Hematopoietic multipotent progenitor cell treated with erythropoietin and hydrocortisone succinate and interleukin-3 and kit ligand, for 6 days (in vitro differentiated cells): ENCODE measurements at places on chromosomes 4 and X.

DNA sequence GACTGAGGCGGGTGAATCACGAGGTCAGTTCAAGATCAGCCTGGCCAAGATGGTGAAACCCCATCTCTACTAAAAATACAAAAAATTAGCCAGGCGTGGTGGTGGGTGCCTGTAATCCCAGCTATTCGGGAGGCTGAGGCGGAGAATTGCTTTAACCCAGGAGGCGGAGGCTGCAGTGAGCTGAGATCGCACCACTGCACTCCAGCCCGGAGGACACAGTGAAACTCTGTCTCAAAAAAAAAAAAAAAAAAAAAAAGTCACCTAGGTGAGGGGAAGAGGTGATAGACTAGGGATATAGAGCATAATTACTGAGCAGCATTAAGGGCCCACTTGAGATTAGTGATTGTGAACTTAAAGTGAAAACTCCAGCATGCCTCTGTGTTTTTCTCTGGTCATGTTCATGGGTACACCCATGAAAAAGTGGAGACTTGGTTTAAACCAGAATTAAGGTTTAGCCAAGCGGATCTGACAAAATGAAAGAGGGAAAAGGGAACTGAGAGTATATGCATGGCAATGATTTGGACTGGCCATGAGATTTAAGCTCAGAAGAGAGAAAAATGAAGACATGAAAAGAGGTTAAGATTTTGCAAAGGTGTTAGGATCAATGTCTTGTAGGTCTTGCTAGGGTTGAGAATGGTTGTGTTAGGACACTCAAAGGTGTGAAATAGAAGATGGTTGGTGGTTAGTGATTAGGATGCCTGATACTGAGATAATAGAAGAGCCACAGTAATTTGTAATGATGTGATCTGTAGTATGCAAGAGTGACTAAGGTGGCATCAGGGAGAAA, 105.0 kb downstream of the RAB28 start:
- no peak for DNase-seq

DNA sequence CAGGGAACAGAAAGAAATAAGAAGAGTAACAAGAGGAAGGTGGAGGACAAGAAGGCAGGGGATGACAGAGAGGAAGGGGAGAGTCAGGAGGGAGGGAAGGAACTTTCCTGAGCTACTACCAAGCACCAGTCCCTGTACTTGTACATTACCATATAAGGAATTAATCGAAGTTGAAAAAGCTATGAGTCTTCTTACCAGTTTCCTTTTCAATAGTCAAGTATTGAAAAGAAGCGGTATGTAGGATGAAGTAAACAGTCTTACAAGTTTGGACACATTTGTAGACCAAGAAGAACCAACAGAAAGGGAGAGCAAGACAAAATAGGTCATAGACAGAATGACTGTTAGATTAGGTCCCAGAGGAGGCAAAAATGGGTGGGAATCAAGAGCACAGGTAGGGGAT, 629.7 kb upstream of the DIPK2B start:
- DNase-seq = no peak

DNA sequence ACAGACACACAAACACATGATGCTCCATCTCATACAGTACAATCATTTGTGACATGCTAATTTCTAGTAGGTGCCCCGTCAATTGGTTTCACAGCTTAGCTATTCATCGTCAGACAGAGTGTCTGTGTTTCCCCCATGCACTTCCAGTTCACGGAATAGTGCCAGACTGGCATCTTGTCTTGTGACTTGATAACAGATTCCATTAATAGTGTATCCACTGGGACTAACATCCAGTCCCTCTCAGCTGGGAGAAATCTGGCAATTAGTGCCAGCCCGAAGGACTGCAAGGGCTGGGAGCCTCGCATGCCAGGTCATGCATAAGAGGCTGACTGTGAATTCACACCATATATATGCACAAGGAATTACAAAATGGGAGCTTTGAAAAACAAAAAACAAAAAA, 20.2 kb upstream of the GATB start:
- DNase-seq = no peak

GRCh38 chr4:80926446-80926845, 104.1 kb upstream of the BMP3 start:
- no peak for DNase-seq

DNA sequence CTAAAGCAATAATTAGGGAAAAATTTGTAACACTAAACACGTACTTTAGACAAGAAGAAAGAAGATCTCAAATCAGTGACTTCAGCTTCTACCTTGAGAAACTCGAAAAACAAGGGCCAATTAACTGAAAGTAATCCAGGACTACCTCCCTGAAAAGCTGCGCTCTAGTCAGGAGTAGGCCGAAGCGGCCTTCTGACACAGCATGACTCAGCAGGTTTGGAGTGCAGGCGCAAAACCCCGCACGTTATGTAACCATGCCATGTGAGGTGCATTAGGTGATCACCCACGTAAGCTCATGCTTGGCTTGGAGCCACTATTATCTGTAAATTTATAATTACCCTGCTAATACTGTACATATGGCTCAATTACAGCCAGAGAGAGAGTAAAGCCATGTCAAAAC, 52.8 kb upstream of the CCDC149 start:
- DNase-seq = no peak

DNA sequence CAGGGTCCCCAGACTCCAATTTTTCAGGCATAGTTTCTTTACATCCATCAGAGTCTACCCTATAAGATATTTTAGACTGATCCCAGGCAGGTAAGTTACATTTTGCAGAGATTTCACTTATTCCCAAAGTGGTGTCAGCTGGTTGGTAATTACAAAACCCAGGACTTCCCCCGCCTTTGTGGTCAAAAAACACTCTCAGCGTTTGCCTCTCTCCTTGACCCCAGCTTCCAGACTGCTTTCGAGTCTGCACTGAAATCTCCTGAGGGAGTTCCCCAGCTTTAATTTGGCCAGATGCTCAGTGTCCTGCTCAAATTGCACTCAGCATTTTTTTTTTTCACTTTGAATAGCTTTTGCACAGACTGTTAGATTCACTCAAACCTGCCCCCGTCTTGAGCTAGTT, 11.2 kb upstream of the AMOT start:
- no peak for DNase-seq

GRCh38 chr4:68021185-68021584, 57.9 kb upstream of the TMPRSS11A start:
- DNase-seq = no peak

- no peak for DNase-seq
These were observed 24.2 kb upstream of the EDNRA start for GRCh38 chr4:147456706-147457105.

DNA sequence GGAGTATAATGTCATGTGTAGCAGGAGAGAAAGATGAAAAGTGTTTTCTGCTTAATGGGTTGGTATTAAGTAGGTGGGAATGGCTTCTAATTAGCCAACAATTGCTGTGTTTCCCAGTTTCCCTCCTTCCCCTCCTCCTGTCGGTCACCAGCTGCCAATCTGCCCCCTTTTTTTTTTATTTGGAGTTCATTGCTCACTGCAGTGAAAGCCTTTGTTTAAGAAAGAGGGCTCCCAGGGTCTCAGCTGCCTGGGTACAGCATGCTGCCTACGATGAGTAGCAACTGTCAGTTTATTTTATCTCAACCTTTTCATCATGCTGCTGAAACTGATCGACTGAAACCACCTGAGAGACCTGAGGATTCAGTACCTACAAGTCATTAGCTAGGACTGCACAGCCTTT, 149.0 kb downstream of the POU4F2 start:
- DNase-seq = no peak

GRCh38 chr4:73053974-73054480, 15.5 kb downstream of the COX18 start:
- DNase-seq = no peak

DNA sequence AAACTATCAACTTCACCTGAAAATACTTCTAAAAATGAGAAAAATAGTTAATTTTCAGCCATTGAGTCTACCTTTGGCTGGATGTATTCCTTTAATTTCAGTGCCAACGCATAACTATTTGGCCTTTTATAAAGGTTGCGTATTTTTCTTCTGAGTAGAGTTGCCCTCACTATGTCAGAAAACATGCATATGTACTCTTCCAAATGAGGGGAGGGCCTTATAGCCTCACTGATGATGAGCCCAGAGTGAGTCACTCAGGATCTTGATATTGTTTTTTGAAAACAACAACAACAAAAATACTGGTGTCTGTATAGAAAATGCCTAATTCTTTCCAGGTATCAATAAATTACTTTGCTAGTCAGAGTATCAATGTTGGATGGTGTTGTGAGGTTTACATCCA, 349.3 kb downstream of the FBXO8 start:
- no peak for DNase-seq

GRCh38 chrX:10190367-10190766, 33.6 kb downstream of the CLCN4 start:
- peak; percentile 69 for DNase-seq

GRCh38 chr4:102994803-102995202, 24.7 kb downstream of the SLC9B1 start:
- DNase-seq = no peak

DNA sequence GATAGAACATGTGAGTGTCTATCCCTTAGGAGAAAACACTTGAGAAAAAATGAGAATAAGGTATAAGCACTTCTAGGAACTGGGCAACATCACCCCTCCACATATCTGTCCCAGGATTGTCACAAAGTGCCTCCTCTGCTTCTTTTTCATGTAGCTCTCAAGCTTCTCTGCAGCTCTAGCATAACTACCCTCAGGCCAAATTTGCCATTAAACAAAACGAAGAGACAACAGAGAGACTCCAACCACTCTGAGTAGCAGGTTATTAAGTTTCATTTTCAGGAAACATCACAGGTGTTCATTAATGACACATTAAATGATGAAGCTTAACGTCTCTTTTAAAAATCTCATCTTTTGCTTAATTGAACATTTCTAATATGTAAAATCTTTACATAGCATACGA, 580.0 kb downstream of the GALNTL6 start:
- DNase-seq = no peak

GRCh38 chr4:16416601-16417000, 190.3 kb upstream of the TAPT1 start:
- no peak for DNase-seq

- no peak for DNase-seq
These were observed 42.2 kb upstream of the SMIM10 start for GRCh38 chrX:134948333-134949241.

DNA sequence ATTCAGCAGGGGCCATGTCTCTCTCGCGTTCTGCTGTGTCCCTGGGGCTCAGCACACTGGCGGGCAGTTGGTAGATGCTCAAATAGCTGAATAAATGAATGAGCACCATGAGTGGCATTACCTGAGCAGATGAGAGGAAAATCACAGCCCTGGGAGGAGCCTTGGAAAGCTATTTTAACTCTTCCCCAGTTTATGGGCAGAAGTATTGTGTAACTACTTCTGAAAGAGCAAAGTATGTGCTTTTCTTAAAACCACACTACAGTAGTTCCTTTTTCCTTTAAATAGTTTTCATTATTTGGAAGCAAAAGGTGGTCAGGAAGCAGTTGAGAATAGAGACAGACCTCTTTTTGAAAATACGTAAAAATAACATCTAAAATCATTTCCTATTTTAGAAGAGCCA, 3.0 kb upstream of the PLAC1 start:
- no peak for DNase-seq

GRCh38 chrX:152913346-152913745, 15.5 kb downstream of the ZNF185 start:
- peak; percentile 20 for DNase-seq

DNA sequence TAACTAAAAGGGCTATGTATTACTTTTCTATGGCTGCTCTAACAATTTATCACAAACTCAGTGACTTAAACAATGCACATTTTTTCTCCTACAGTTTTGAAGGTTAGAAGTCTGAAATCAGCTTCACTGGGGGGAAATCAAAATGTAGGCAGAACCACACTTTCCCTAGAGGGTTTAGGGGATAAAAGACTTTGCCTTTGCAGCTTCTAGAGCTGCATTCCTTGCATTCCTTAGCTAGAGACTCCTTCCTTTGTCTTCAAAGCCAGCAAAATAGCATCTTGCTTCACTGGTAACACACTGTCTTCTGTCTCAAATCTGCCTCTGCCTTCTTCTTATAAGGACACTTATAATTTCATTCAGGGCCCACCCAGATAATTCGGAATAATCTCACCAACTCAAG, 152.4 kb upstream of the SPIN4 start:
- no peak for DNase-seq

DNA sequence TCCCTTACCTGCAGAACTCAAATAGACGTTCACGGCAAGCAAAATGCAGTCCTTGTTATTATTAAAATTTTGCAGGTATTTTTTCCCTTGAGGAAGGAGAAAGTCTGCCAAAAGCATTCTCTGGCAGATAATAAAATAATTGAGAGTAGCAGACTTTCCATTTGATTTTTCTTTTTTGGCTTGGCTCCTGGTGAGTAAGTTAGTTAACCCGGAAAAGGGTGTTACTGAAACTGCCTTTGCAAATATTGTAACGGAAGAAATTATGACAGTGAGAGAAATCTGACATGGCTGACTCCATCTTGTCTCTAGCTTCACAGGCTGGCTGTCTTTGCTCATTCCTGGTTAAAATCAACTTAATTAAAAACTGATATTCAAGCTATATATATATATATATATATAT, 100.5 kb downstream of the GPR143 start:
- DNase-seq = no peak

GRCh38 chr4:141548791-141549190, 87.6 kb upstream of the IL15 start:
- no peak for DNase-seq

GRCh38 chrX:9183481-9183880, 149.6 kb upstream of the FAM9B start:
- no peak for DNase-seq

- DNase-seq = no peak
These were observed 97.8 kb downstream of the PPP2R2C start for GRCh38 chr4:6374575-6374974.

- DNase-seq = no peak
These were observed 87.7 kb downstream of the FAM53A start for GRCh38 chr4:1596393-1596792.

DNA sequence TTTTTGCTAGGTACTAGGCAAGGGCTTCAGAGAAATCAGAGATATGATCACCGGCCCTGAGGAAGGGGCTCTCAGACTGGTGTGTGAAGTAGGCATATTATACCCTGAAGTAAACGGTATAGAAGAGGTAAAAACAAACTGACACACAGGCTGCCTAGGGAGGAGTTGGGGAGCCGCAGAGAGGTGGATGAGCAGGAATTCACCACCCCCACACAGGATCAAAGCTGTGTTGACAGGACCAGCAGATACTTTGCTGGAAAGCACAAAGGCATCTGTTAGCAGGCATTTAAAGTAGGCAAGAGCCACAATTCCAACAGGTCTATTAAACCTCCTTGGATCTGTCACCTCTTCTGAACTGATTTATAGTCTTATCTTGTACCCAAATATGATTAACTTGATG, 71.8 kb upstream of the GPR34 start:
- DNase-seq = no peak
